ENCODE measurements at places on chromosomes 2 and 18.

- no peak for DNase-seq
Observed at GRCh38 chr18:12811191-12811950, 72.7 kb downstream of the PTPN2 start.

DNA sequence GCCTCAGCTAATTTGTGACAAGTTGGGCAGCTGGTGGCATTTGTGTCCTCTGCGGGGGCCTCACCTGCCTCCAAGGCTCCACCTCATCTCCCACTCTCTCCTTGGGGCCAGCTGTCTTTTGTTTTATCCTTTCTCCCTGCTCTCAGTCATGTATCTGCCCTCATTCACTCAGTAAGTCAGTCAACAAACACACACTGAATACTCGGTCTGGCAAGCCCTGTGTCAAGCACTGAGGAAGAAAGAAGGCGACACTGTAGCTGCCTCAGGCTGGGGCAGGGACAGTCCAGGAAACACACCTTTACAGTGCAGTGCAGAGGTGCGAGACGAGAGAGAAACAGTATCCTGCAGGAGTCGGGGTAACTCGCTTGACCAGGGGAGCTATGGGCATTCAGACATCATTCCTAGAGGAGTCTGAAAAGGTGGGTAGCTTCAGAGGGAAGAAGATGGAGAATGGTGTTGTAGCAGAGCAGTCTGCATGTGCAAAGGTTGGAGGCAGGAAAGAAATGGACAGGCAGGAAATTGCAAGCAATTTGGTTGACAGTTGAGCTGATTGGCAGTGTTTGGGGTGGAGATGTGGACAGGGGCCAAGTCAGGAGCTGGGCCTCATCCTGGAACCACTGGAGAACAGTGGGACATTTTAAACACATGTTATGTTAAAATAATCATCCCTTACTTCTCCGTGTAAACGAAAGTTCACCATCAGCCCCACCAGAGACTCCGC is 34.9 kb downstream of the SCTR start:
- DNase-seq: no peak

- no peak for DNase-seq
Observed at GRCh38 chr2:148548716-148549400, 95.7 kb upstream of the EPC2 start.

- DNase-seq: no peak
Observed at GRCh38 chr2:45857867-45858520, 206.5 kb downstream of the PRKCE start.

GRCh38 chr2:60867848-60868247 is 13.5 kb upstream of the REL start:
- no peak for DNase-seq

DNA sequence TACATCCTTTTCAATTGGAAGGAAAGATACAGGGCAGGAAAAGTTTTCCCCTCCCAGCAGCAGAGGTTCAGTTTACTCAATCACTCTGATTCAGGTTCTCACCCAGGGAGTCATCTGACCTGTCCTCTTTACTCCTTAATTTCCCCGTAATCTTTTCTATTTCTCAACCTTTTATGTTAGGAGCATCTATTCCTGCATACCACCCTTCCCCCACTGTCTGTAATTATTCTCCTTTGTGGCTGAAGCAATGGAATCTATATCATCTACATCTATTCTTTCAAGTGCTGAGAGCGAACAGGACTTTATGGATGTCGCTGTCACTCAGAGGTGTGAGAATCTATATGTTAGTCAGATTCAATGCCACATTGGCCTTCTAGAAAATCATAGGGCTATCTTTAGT is 175.2 kb downstream of the NOL4 start:
- no peak for DNase-seq

DNA sequence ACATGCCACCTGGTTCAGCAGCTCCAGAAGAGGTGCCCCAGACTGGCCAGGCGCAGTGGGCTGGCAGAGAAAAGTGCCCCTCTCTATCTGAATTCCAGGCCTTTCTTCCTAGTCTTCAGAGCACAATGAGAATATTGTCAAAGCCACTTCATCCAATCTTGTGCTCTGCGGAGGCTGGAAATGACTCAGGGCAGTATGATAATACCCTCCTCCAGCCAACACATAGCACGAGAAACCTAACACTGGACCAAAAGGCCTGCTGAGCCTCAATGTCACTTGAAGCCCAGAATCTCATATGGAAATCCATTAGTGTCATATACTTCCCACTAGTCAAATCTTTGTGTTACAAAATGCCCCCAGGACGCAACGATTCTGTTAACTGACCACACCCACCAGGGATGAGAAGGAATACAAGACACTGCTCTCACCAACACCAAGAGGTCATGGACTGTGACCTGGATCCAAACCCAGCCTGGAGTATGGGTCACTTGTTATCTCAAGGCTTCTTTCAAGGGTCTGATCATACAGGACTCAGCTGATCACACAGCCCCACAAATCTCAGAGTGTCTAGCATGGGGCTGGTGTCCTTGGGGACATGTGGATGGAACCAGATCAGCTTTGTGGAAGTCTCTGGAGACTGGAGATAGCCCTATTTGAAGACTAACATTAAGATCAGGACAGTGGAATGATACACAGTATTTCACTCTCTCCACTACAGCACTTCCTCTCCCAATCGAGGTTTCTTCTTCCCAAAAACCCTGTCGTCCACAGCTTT is 10.1 kb downstream of the KIF3C start:
- DNase-seq: no peak

Data from stimulated activated CD4-positive, alpha-beta T cell treated with anti-CD3 and anti-CD28 coated beads, Interleukin-1b, Interleukin-23, amount 100 ng/mL, for 4 hours (primary cell).